Fibroblast of the aortic adventitia (primary cell): ENCODE measurements at places on chromosomes 7 and 10.

DNA sequence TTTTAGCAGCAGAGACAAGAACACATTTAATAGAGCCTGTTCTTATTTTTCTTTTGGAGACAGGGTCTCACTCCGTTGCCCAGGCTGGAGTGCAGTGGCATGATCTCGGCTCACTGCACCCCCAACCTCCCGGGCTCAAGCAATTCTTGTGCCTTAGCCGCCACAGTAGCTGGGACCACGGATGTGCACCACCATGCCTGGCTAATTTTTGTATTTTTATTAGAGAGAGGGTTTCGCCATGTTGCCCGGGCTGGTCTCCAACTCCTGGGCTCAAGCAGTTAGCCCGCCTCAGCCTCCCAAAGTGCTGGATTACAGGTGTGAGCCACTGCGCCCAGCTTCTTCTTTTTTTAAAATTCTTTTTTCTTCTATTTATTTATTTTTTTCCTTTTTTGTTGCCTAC lies 23.3 kb downstream of the GALNT17 start:
- no peak for DNase-seq

DNA sequence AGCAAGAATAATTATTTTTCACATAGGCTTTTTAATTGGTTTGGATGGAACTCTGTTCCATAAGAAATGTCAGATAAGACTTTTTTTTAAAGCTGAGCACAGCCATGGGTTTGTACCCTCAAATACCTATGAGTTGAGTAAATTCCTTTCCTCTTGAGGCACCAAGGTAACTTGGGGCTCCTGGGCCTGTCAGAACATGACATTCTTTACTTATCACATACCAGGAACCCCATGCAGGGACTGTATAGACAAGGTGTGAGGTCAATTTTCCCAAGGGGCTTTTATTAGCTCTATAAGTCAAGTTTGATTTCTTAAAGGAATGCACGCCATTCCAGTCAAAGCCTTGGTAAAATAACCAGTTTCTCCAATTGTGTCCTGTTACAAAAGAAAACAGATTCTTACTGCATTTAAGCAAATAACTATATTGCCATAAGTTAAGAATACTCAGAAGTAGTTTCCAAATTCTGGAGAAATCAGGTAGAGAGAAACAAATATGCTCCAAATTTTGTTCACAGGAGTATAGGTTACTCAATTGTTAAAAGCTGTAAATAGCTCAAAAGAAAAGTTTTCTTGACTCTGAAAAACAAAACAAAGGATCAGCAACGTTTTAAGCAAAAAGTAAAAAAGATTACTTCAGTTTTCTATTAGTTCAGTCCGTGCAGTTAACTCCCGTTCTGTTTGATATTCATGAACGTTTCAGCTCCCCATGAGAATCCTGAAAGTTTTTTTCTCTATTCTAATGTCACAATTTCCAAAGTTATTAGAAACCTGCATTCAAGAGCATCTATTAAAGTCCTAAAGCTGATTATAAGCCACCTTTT lies 167.5 kb upstream of the NAMPT start:
- no peak for DNase-seq

GRCh38 chr7:31373337-31374289 lies 33.1 kb upstream of the NEUROD6 start:
- peak; percentile 73 for DNase-seq

DNA sequence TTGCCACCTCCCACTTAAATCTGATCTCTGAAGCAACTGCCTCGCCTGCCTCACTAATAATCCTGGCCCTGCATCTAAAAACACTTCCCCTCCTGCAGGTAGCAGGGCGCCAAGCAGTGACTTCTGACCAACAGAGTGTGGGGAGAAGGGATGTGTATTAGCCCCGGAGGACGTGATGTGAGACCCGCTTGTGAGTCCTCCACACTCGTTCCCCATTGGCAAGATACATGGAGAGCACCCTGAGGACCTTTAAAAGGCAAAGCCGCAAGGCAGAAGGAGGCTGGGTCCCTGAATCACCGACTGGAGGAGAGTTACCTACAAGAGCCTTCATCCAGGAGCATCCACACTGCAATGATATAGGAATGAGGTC lies 6.1 kb upstream of the PILRA start:
- no peak for DNase-seq

GRCh38 chr7:74479961-74480829 lies 26.5 kb downstream of the GTF2IRD1 start:
- peak; percentile 89 for DNase-seq

DNA sequence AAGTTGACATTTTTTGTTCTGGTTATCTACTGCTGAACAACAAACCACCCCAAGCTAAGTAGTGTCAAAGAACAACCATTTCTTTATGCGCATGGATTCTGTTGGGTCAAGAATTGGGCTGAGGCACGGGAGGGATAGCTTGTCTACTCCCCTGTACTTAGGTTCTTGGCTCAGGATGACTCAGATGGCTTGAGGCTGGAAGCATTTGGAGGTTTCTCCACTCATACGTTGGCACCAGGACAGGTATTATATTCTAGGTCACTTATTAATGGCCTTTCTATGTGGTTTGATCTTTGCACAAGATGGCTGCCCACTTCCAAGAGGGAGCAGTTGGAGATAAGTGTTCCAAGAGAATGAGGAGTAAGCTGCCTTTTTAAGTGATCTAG lies 11.8 kb upstream of the TFAM start:
- no peak for DNase-seq

- no peak for DNase-seq
These were observed 94.2 kb upstream of the SLC25A13 start for GRCh38 chr7:96416116-96416515.
